Kasumi-1 (cell line): ENCODE measurements at places on chromosomes 3 and 15.

DNA sequence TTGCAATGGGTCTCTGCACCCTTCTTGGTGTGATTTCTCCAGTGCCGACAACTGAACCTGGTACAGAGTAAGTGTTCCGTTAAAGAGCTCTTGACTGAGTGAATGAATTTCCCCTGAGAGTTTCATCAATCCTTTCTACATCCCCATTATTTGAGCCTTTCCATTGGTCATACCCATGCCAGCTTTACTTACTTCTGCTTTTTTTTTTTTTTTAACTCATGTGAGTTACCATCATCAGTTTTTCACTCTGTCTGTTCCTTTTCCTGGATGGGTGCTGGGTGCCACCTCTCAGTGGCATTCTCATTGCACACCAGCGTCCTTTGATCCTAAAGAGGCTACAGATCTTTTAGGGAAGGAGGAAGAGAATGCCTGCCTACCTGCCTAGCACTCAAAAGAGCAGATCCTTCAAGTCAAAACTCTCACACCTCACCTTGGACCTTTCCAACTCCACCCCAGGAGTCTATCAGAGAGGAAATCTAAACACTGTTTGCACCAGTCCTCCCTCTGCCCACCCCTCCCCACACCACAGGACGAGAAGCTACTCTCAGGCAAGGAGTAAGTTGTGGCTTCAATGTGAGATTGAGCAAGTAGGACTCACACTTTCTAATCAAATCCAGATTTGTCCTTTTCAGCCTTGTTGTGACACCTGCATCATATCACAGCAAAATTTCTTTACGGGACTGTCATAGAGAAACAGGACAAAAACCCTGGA is 13.1 kb upstream of the USP3 start:
- DNase-seq, result peak; percentile 71

GRCh38 chr3:88032245-88032644 is 26.6 kb downstream of the CGGBP1 start:
- DNase-seq, result no peak

GRCh38 chr3:44065311-44066094 is 176.2 kb upstream of the TOPAZ1 start:
- no peak for DNase-seq

GRCh38 chr3:104787306-104787705 is 579.4 kb upstream of the ALCAM start:
- no peak for DNase-seq

- no peak for DNase-seq
These were observed 87.2 kb downstream of the TJP1 start for GRCh38 chr15:29734917-29735572.

- DNase-seq, result no peak
These were observed 493.3 kb downstream of the MAGI1 start for GRCh38 chr3:65545429-65545828.
